Amniotic stem cell (primary cell): ENCODE measurements at places on chromosomes 16 and 17.
A peak's percentile ranks its signal among the peaks of the same experiment; 100 is the strongest.

- no peak for DNase-seq
Observed at GRCh38 chr17:7017827-7018200, 5.0 kb upstream of the BCL6B start.

DNA sequence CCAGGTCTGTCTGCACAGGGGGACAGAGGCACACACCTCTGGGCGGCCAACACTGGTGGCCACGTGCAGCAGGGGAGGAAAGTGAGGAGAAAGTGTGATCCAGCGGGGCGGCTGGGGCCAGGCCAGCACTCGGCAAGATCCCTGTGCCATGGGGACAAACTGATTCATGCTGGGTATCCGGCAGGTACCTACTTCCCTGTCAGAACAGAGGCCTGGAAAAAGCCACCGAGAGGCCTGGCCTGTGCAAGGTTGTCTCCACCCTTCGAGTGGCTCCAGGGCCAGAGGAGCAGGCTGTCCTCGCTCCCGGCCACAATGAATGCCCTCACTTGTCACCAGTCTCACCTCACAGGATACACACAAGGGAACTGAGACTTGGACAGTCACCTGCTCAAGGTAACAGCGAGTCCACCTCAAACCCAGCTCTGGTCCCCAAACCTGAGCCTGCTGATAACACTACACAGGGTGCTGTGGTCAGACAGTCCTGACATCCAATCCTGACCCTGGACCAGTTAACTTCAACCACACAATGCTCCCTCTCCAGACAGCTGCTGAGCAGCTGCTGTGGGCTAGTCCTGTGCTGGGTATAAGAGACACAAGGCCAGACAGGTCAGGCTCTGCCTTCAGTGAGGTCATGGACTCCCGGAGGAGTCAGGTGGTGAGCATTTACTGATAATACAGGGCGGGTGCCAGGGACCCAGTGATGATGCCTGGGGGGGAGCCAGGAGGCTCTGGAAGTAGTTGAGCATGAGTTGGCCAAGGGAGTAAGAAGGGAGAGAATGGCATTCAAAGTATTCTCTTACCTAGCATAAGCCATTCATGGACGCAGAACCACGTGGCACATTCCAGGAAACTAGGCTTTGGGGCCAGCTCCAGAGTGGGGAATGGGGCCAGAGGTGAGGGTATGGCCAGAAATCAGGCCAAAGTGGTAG lies 53.0 kb downstream of the VAC14 start:
- no peak for DNase-seq

GRCh38 chr17:75773808-75774470 lies 8.9 kb upstream of the GALK1 start:
- DNase-seq, result no peak

DNA sequence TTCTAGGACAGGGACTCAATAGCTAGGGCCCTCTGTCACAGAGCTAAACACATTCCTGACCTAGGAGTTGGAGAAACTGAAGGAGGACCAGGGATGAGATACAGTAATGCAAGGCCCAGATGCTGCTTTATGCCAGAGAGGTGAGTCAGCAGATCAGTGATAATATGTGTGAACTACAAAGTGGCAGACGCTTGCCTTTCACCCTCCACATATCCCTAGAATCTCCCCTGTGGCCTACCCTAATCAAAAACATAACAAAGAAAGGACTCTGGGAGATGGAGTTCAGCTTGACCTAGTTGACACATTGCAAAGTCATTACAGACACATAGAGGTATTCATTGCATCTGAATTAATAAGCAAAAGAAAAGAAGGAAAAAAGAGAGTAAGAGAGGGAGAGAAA lies 417.6 kb upstream of the DYNLRB2 start:
- DNase-seq, result no peak

DNA sequence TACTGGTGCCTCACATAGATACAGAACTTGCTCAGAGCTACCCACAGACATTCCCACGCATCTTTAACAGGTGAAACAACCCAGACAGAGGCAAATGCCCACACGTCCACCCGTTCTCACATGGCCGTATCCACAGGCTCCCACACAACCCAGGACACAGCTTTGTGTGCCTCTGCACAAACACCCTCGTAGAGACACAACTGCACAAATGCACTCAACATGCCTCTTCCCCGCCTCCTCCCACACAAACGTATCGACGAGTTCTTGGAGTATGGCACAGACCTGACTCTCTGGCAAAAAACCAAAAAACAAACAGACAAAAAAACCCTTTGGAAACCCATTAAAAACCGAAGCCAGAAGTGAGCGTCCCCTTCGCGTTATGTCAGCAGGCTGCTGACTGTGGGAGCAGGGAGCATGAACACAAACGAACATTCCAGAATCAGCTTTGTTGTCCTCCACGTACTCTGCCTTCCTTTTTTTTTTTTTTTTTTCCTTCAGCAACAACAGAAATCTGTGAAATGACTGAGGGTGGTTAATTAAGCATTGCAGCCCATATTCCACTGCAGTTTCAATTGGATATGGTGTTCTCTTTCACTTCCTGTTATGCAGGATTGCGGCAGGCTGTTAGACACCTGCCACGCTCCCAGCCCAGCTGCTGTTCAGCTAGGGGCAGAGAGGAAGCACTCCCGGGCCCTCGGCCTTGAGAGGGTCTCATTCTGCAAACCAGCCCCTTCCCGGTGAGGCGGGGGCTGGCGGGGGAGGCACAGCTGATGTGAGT lies 313.7 kb downstream of the MAF start:
- DNase-seq, result no peak

- DNase-seq, result no peak
Observed at GRCh38 chr17:8223356-8224126, 13.2 kb upstream of the AURKB start.

- DNase-seq, result peak; percentile 78
Observed at GRCh38 chr16:58638148-58639036, 8.8 kb upstream of the CNOT1 start.

GRCh38 chr17:78715000-78715771 lies 66.9 kb downstream of the CYTH1 start:
- no peak for DNase-seq

GRCh38 chr16:80028581-80029380 lies 428.2 kb upstream of the MAF start:
- DNase-seq, result no peak

- DNase-seq, result no peak
Observed at GRCh38 chr17:29461483-29462206, 71.5 kb downstream of the TAOK1 start.

- DNase-seq, result no peak
Observed at GRCh38 chr17:13521784-13522183, 79.9 kb downstream of the HS3ST3A1 start.
